Activated effector memory CD4-positive, alpha-beta T cell treated with Interleukin-2 at 50 U/mL for 16 hours (primary cell): ENCODE measurements at places on chromosomes 6 and 20.

- no peak for DNase-seq
Observed at GRCh38 chr20:24657196-24657595, 187.8 kb downstream of the SYNDIG1 start.

DNA sequence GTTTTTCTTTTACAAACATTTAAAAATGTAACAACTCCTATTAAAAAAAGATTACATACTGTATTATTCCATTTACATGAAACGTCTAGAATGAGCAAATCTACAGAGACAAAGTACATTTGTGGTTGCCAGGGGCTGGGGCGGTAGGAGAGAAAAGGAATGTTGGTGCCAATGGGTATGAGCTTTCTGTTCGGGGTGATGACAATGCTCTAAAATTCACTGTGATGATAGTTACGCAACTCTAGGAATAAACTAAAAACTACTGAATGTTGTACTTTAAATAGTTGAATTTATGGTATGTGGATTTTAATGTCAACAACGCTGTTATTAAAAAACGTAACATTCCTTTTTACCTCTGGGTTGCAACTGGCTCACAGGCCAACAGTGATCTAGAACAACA is 211.1 kb downstream of the GMDS start:
- no peak for DNase-seq

DNA sequence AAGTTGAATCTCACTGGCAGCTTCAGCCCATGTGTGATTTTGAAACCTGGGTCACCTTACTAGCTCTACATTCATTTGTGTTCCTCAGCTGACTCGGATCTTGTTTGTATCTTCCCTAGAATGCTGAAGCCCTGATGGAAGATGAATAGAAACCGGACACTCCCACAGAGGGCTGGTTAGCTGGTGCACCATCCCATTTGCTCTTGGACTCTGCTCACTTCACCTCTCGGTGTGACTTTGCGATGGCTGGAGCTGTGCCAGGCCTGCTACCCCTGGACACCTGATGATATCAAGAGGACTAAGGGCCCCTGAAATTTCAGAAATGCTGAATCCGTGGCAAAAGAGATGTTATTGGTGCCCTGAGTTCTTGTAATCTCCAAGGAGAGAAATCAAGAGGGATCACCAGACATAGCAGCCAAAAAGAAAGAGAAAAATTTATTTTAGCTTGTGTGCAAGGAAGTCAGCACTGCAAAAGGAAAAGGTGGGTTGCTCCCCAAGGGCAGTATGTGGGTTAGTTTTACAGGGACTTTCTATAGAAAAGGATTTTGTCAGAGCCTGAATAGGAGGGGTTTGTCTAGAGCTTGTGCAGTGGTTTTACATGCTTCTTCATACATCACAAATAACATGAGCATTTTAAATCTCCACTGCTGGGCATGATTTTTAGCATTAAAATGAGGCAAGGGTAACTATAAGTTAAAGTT is 426.3 kb upstream of the NOX3 start:
- no peak for DNase-seq

- no peak for DNase-seq
Observed at GRCh38 chr6:85143676-85144075, 306.2 kb upstream of the NT5E start.

GRCh38 chr20:56540415-56540814 is 7.4 kb downstream of the FAM209B start:
- DNase-seq = no peak

DNA sequence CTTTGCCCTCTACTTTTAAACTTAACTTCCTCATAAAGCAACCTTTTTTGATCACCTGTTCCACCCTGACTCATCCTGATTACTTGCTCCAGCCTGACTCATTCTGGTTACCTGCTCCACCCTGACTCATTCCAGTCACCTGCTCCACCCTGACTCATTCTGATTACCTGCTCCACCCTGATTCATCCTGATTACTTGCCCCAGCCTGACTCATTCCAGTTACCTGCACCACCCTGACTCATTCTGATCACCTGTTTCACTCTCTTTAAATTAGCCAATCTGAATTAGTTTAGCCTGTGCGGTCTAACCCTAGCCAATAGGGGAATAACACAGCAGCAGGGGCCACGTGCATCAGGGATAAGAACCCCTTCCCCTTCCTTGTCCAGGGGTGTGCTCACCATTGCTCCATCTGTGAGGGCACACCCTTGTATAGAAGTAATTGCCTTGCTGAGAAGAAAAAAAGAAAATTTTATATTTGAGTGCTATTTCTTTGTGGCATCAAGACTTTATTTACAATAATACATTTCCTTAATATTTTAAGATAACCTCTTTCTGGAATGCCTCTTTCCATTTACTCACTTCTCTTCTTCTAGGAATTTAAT is 17.9 kb downstream of the HLA-G start:
- peak; percentile 25 for DNase-seq

- no peak for DNase-seq
Observed at GRCh38 chr6:134822920-134823709, 126.8 kb downstream of the ALDH8A1 start.

- no peak for DNase-seq
Observed at GRCh38 chr20:40864470-40864869, 164.2 kb upstream of the TOP1 start.

DNA sequence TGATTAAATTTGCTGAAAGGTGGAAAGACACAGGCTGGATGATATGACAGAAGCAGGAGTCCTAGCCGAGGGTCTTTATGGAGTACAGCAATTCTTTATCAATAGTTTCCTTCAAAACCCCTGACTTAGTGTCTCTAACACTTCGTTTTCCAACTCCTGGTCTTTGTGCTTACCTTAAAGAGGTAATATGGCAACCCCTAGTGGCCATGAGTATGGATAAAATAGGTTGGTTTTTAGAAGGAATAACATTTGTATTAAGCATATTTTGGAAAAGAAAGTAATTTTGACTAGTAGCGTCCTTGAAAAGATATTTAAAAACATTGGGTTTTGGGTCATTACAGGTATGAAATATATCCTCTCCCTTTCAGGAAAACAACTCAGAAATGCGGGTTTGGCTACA is 51.9 kb downstream of the VGLL2 start:
- no peak for DNase-seq

GRCh38 chr6:8535519-8535918 is 100.2 kb upstream of the SLC35B3 start:
- no peak for DNase-seq

DNA sequence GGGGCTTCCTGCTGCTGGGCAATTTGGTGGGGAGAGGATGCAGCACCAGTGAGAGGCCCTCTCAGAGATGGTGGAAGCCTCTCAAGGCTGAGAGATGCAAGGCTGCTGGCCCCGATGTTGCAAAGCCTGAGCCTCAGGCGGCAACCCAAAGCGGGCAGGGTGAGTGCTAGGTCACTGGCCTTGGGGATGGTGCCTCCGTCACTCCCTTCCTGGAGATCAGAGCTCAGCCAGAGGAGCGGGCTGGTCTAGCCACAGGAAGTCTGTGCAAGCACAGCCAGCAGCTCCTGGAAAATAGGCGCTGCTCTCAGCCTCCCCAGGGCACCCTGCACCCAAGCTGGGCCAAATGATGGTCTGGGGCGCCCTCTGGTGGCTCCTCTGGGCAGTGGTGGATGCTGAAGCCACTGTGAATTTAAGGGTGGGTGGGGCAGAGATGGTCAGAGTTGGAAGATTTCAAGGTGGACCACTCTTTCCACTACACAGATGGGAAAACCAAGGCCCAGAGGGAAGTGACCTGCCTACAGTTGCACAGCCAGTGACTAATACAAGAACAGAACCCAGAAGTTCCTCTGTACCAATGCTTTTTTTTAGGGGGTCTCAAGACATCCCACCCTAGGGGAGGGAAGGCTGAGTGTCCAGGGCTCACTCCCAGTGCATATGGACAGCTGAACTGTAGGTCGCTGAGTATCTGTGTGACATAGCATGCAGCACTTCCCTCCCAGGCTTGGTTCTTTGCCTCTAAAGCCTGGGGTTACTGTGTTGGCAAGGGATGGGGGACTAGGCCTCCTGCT is 20.8 kb downstream of the C20orf203 start:
- peak; percentile 80 for DNase-seq

DNA sequence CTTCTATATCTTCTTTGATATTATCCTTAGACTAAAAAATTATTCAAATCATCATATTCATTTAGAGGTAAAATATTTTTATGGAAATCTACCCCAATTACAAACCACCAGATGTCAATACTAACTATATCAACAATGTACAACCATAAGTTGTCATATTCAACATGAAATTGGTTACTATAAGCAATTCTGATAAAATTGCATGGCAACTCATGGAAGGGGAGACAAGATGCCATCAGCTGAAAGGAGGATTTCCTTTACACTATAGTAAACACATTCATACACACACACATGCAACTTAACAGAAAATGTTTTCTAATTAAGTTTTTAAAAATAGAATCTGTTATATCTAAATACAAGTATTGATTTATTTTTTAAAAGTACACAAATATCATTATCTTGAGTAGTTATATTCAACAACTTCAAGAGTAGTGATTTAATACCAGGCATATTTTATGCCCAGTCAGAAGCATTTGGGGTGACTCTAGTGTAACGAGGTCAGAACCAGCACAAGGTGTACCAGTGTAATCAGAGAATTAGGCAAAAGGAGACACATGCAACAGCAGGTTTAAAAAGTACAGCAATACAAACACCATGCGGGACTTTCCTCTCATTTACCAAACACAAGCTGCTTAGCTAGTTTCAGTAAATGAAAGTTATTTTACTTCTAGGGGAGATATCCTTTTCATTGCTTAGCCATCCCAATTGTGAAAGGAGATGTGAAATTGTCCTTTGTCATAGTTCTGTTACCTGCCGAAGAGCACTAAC is 1.0 kb downstream of the FILIP1 start:
- DNase-seq = no peak

DNA sequence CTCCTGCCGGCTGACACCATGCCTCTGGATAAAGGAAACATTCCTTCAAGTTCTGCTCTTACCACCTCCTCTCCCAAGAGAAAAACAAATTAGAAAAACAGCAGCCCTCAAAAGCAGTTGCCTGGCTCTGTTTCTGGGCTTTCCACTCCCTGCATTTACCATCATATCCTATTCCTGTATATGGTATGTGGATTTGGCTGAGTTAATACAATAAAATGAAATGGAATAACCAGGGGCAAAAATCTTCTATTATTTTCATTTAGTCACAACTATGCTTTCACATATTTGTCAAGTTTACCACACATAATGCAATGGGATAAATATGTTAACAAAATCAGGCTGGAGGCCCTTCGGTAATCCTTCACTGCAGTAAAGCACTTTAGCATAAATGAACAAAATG is 34.3 kb downstream of the COL12A1 start:
- DNase-seq = no peak

- DNase-seq = no peak
Observed at GRCh38 chr20:61426352-61426751, 174.3 kb downstream of the CDH4 start.

- no peak for DNase-seq
Observed at GRCh38 chr20:41141153-41141815, 3.9 kb downstream of the PLCG1 start.

DNA sequence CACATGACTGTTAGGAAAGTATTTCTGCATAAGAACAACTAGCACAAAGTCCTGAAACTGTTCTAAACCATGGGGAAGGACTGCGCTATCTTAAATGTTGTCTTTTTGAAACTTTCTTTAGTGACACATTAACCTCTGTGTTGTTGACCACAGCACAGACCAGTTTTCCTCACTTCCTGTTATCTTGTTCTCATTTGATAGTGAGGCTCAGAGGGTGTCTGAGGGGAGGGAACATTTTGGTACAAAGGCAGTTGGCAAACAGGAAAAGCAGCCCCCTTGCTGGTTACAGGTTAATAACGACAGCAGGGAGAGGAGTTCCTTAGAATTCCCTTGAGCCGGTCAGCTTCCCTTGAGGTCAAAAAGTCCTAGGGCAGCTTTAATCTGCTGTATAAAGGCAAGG is 143.5 kb upstream of the BMP2 start:
- DNase-seq = no peak

- DNase-seq = no peak
Observed at GRCh38 chr6:97085772-97086171, 161.2 kb downstream of the KLHL32 start.

DNA sequence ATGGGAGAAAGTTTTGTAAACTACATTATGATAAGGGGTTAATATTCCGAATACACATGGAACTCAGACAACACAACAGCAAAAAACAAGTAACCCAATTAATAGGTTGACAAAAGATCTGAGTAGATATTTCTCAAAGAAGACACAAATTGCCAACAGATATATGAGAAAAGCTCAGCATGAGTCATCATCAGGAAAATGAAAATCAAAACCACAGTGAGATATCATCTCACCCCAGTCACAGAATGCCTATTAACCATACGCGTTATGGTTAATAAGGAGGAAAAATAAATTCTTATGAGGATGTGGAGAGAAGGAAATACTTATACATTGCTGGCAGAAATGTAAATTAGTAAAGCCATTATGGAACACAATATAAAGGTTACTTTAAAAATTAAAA is 695.0 kb downstream of the COL12A1 start:
- no peak for DNase-seq

GRCh38 chr6:51019806-51020205 is 201.1 kb downstream of the TFAP2B start:
- DNase-seq = no peak

GRCh38 chr6:170152124-170152926 is 138.6 kb downstream of the DLL1 start:
- DNase-seq = no peak

GRCh38 chr20:57025666-57026224 is 240.7 kb downstream of the BMP7 start:
- no peak for DNase-seq

GRCh38 chr6:168741942-168742782 is 301.2 kb downstream of the SMOC2 start:
- DNase-seq = no peak

GRCh38 chr6:150865043-150865405 is 478 bp upstream of the MTHFD1L start:
- DNase-seq = no peak

DNA sequence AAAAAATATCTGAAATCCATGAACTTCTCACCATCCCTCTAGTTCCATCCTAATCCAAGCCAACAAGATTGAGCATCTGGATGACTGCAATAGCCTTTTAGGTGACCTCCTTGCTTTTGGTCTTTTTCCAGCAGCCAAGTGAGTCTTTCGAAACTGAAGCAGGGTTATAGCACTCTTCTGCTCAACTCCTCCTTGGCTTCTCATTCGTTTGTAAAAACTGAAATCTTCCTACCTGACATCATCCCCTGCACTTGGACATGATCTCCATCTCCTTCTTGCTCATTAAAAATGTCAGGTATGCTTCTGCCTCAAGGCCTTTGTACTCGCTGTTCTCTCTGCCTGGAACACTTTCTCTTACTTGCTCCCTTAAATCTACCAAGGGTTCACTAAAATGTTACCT is 46.0 kb downstream of the STX7 start:
- DNase-seq = no peak

GRCh38 chr6:122568797-122569221 is 41.4 kb upstream of the PKIB start:
- no peak for DNase-seq

DNA sequence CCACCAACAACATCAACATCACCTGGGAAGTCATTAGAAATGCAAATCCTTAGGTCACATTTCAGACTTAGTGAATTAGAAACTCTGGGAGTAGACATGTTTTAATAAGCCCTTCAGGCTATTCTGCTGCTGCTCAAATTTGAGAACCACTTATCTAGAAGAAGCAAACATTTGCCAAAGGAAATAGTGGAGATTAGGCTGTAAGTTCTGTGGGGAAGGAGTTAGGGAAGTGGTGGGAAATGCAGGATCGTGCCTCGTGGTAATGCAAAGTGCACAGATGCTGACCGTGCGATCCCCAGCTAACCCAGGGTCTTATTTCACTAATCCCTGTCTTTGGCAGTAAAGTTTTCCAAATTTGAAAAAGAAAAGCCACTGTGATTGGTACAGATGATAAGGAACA is 328.5 kb downstream of the EPM2A start:
- DNase-seq = no peak

- no peak for DNase-seq
Observed at GRCh38 chr6:104711371-104711770, 148.3 kb downstream of the HACE1 start.
